ENCODE measurements at places on chromosomes 6 and 20.

- DNase-seq, result no peak
Observed at GRCh38 chr20:32325706-32326503, 32.2 kb upstream of the ASXL1 start.

DNA sequence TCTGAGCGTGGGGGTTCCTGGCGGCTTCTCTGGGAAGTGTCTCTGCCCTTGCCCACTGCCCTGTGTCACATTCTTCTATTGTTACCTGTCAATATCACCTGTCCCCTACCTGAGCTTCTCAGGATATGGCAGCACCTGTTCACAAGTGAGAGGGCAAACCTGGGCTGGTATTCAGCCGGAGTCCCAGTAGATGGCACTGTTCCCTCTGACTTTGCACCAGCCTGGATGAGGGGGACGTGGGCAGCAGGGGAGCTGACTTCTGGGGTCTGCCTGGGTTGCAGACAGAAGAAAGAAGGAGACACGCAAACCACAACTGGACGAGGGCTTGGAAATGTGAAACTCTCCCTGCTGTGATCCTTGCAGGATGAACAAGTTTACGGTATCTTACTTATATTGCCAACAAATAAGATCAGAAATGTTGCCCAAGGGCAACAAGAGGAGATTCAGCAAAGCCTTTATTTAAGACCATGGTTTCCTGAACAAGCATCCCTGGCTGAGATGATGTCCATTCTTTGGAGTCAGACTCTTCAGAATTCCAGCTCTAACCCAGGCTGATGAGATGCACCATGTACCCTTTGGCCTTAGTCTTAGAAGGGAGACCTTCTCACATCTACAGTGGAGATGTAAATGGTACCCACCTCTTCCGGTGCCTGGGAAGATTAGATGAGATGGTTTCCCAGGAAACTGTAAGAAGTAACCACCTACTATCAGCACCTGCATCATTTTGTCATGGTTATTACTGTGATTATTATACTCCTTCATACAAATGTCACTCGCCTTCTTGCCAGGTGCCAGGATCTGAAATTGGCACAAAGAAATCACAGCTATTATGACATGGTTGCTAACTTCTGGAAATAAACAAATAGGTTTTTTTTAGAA is 400.0 kb upstream of the CDH4 start:
- DNase-seq, result no peak

DNA sequence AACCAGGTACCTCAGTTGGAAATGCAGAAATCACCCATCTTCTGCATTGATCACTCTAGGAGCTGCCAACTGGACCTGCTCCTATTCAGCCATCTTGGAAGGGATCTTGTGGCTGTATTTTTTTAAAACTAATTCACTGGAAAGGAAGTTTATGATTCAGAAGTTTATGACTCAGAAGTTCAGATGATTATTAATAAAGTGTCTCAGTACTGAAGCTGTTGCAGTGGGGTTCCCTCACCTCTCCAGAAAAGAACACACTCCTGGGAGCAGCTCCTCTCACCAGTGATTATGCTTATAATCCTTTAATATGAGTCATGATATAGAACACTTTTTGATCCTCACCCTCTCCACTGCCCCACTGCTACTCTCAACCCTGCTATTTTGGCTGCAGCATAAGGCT is 291.2 kb upstream of the HS3ST5 start:
- no peak for DNase-seq

- no peak for DNase-seq
Observed at GRCh38 chr6:14326774-14327173, 209.2 kb downstream of the CD83 start.

DNA sequence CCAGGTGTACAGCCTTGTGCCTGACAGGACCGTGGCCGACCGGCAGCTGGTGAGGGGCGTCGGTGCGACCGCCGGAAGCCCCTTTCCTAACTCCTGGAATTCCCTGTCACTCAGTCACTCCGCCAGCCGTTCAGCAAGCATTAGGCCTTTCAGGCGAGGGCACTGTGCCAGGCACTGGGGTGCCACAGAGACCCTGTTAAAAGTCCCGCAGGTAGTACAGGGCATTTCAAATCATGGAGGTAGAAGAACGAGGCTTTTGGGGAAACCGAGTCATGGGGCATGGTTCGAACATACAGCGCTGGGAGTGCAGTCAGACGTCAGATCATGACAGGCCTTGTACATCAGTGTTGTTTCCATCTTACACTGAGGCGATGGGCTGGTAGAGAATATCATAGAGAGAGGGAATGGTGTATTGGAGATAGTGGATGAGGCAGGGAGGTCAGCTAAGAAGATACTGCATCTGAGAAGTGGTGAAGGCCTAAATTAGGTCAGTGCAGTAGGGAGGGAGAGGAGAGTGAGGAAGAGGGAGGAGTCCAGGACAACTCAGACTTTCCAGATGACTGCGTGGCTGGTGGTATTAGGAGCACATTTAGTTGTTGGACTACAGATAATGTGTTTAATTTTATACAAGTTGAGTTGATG is 892 bp upstream of the DXO start:
- no peak for DNase-seq

DNA sequence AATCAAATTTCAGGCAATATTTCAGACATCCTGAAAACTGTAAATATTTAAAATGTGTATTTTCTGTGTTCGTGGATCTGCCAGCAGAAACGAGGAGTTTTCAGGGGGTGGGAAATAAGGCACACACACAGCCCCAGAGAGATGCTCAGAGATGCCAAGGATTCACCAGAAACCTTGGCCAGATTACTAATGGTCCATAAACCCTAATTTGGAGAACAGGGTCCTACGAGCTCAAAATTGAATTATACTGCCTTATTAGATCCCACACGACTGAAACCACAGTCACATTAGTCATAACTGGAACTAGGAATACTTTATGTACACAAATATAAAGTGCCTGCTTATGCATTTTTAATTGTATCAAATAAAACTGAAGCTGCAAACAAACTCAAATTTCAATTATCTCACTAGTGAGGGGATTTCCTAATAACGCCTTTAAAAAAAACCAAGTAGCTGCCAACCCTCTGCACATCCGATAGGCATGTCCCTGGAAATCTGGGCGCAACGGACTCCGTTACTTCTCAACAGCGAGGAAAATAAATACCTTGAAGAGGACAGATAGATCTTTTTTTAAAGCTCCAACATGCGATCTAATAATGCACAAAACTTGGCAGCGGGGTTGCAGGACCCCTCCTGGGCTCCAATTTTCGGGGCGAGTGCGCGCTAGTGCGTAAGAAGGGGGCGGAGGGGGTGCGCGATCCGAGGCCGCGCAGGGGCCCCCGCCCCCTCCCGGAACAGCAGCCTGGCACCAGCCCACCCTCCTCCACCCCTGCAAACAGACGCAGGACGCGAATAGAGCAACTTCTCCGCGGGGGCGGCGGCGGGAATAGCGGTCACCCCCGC is 897 bp downstream of the CHD6 start:
- DNase-seq, result peak; percentile 29
